Hematopoietic multipotent progenitor cell treated with erythropoietin and hydrocortisone succinate and interleukin-3 and kit ligand, for 17 days (in vitro differentiated cells): ENCODE measurements at places on chromosomes 2 and 18.

GRCh38 chr2:84640411-84640810 is 124.1 kb downstream of the DNAH6 start:
- DNase-seq: no peak

- no peak for DNase-seq
Measured at GRCh38 chr2:174072069-174072468, 106.9 kb upstream of the SP3 start.

- DNase-seq: no peak
Measured at GRCh38 chr2:67214585-67215185, 182.4 kb upstream of the ETAA1 start.

GRCh38 chr2:190477661-190478454 is 56.7 kb downstream of the NEMP2 start:
- no peak for DNase-seq

DNA sequence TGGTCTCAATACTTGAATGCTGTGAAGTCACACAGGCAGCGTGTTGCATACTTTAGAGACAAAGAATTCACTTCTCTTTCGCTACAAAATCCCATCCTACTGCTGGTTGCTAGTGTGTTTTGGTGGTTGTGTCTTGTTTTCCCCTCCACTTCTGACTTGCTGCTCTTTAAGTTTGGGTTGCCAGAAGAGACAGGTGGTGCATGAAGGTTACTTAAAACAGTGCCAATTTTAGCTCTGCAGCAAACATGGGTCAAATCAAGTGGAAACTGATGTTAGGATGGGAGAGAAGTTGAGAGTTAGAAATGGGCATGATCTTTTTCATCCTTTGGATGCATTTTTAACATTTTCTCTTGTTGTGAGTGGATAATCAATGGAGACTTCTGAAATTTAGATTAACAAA is 136.2 kb upstream of the KCNH7 start:
- DNase-seq: no peak

DNA sequence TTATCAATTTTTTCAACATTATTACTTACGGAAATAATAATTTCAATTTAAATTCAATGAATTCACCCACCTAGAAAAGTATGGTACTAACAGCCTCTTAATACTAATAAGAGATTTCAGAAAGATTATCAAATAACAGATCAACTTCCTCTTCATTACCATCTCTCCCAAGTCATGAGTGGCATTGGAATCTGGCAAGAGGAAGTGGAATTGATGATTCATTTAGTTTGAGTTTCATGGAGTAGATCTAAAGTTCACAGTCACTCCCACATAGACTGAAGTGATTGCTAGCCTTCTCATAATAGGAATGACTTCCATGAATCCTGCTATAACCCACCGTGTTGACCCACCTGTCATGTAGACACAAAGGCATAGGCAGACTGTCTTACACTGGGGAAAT is 77.7 kb upstream of the WDR75 start:
- DNase-seq: no peak

DNA sequence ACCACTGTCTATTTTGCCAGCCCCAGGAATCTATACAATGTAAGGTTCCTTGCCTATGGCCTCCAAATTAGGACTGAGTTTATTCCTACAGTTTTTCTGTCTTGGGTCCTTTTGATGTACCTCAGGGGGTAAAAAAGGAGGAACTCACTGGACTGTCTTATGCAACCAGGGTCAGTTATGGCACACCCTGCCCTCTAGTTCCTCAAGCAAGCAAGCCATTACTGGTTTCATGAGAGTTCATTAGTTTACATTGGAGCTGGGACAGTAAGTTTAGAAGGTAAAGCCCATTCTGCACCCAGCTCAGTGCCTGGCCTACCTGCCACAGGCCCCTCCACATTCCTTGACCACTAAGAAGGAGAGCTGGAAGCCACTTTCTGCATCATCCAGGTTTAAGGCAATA is 68.7 kb upstream of the WIPF1 start:
- DNase-seq: no peak

- DNase-seq: no peak
Measured at GRCh38 chr2:85827879-85828569, 60.8 kb downstream of the ST3GAL5 start.

GRCh38 chr2:176085120-176085788 is 1.5 kb upstream of the EVX2 start:
- DNase-seq: no peak

DNA sequence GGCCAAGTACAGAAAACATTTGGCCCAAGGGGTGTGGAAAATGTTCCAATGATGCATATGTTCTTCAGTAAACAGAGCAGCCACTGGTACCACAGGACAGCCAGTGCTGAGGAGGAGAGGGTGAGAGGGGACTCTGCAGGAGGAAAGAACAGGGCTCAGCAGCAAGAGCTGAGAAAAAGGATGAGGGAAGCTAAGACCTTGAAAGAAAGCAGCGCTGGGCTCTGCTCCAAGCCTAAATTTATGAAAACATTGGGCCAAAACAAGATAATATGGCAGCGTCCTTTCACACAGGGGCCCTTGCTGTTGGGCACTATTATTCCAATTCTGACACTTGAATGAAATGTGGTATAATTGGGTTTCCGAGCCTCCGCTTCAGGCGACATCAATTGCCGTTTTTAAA is 939.0 kb upstream of the FANCL start:
- no peak for DNase-seq

DNA sequence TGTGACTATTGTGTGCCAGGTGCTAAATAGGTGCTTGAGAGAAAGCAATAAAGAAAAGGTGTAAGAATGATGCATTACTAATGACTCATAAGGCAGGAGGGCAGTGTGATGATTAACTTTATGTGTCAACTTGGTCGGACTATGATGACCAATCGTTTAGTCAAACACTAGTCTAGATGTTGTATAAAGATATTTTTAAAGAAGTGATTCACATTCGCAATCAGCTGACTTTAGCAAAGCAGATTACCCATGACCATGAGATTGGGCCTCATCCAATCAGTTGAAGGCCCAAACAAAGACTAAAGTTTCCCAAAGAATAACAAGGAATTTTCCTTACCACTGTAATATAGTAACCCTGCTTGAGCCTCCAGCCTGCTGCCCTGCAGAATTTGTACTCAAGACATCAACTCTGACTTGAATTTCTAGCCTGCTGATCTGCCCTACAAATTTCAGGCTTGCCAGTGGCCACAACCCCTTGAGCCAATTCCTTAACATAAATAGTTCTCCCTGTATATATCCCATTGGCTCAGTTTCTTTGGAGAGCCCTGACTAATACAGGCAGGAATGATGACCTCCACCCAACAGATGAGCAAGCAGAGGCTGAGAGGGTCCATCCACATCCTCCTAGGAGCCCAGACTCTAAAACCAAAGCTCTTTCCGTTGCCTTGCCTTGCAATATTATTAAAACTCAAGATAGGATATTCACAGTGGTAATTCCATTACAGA is 132.6 kb downstream of the ACTR3 start:
- DNase-seq: no peak

GRCh38 chr2:151268085-151268484 is 6.4 kb upstream of the RBM43 start:
- no peak for DNase-seq

DNA sequence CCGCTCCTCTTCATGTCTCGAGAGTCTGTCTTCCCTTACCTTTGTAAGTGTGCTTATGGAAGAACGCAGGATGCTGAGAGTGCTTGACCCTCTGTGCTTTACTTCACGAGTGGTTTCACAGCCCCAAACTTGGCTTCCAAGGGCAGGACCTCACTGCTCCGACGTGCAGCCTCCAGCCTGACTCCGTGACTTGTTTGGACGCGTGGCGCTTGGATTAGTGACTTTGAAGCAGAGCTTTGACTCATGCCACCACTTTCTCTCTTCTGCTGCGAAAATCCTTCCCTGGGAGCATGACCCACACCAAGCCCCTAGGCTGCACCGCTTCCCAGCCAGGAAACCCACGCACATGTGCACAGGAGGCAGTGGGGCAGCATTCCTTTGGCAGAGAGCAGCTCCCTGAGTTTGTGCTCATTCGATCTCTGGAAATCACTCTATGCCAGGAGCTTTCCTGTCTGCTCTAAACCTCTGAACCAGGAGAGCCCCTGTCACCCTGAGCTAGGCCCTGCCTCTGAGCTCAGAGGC is 207.8 kb upstream of the HS6ST1 start:
- DNase-seq: no peak

DNA sequence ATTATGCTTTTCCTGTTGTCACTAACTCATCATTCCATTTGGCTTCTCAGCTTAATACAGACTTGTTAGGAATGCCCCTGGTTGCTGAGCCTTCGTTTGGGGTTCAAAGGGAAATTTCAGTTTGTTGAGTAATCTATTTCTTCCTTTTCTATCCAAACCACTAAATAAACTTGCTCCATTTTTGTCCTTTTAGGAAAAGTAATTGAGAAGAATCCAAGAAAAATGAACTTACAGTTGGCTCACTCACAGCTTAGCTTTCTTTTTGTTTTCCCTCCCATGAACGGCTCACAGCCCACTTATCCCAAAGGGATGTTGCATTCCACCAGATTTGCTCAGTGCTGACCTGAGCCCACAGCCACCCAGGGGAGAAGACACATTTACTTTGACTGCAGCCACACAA is 73.9 kb downstream of the SOX11 start:
- DNase-seq: no peak

- no peak for DNase-seq
Measured at GRCh38 chr2:60652832-60653340, 99.4 kb upstream of the BCL11A start.
